Activated CD8-positive, alpha-beta T cell treated with anti-CD3 and anti-CD28 coated beads for 36 hours (primary cell): ENCODE measurements at places on chromosomes 13 and 19.

DNA sequence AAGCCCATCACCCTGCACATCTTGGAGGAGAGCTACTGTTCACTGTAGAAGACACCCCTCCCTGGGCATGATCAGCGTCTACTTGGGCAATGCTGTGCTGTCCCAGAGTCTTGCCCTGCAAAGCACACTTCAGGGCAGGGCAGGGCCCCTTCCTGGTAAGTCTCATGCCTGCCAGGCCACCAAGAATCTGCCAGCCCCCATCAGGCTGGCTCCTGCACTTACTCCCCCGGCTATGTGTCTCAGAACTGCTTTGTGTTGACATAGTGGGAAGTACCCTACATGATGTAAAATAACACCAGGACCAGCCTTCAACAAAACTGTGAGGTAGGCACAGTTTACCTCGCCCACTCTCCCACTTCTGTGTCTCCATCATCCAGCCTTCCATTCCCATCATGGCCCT lies 27.8 kb upstream of the ATP12A start:
- no peak for DNase-seq

- DNase-seq, result no peak
Observed at GRCh38 chr13:62129000-62129551, 713.4 kb upstream of the PCDH20 start.

DNA sequence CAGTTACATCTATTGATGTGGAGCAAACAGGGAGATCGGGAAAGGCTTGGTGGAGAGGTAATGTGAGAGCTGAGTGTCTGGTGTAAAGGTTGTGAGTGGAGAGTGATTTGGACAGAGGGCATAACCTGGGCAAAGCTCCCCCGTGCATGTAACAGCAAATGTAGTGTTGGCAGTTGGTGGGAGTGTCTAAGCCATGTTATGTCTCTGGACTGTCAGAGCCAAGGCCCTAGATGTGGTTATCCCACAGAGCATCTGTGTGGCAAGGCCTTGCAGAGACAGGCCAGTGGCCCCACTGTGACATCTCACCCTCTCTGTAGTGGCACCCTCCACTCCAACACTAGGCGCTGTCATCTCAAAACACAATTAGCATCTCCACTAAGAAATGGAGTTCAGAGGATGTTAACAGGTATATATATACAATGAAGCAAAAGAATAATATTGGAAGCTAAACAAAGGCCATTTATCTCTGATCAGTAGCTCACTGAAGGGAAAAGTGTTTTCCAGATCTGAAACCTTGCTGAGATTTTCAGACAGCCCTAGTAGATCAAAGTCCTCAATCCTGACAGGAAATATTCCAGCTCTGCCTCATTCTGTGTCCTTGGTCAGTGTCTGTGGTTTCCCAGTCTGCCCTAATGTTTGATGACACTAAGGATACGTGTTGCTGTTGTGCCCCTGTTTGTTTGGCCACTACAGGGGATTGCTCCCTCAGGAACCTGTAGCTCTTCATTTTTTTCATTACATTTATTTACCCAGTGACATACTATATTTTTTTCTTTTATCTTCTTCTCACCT lies 20.2 kb downstream of the POLR1D start:
- no peak for DNase-seq

GRCh38 chr19:18231775-18232174 lies 5.5 kb upstream of the PDE4C start:
- no peak for DNase-seq

- peak; percentile 91 for DNase-seq
Observed at GRCh38 chr19:53537521-53538377, at the start of gene ZNF331. Gene ZNF331 (plus strand): TSS chr19:53538145. CDS start chr19:53569377, 31,232 bp downstream.

DNA sequence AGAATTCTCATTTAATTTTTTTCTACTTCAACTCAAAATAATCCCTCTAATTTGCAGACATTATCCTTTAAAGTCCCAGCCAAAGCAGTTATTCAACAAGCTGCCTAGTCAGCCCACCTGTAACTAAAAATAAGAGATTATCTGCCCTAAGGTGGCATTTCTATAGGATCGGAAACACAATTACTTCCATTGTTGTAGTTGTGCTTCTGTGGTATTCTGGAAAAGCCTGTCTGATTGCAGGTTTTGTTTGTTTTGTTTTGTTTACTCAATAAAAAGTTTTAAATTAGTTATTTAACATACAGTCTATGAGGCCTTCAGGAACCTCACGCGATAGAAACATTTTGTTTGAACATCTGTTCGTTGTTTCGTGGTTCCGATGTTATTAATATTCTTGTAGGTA lies 101.0 kb downstream of the ZIC5 start:
- DNase-seq, result no peak

DNA sequence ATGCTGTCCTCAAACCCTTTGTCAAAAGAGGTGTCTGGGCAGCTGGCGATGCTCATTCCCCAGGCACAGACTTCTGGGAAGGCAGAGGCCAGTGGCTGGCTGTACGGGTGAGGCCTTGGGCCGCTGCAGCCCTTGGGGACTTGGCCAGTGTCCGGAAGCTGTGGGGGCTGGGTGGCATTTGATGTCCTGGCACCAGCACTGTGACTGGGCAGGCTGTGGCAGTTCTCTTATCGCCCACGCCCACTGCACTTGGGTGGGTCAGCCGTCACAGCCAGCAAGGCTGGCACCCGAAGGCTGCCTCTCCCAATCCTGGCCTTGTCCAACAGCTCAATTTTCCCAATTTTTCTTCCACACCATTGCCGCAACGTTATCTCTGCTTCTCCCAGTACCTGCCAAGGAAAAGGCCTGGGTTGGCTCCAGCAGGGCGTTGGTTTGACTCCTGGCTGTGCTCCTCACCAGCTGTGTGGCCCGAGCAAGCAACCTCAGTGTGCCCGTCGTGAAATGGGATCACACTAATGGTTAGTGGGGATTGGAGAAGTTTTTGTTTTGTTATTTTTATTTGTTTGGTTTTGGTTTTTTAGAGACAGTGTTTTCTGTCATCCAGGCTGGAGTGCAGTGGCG lies 12.7 kb upstream of the SLC44A2 start:
- no peak for DNase-seq

- no peak for DNase-seq
Observed at GRCh38 chr19:8635422-8635821, 5.0 kb downstream of the NFILZ start.

DNA sequence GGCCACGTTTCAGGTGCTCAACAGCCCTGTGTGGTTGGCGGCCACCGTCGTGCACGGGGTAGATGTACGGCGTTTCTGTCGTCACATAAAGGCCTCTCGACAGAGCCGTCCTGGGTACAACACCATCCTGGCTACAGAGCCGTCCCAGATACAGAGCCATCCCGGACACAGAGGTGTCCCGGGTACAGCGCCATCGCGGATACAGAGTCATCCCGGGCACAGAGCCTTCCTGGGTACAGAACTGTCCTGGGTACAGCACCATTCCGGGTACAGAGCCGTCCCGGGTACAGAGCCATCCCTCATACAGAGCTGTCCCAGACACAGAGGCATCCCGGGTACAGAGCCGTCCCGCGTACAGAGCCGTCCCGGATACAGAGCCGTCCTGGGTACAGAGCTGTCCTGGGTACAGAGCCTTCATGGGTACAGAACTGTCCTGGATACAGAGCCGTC lies 222.7 kb upstream of the SOX1 start:
- DNase-seq, result no peak

DNA sequence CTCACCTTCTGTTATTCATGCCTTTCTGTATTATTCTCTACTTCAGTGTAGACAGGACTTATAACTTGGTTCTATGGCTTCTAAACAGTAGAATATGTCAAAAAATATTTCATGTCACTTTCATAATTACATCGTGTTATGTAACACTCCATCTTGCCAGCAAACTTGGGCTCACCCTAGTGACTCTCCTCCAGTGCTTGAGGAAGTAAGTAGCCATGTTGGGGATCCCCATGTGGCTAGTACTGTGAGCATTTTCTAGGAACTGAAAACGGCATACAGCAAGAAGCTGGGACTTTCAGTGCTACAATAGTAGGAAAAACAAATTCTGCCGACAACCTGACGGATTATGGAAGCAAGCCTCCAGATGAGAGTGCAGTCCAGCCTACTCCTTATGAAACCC lies 495.6 kb downstream of the SLITRK6 start:
- DNase-seq, result no peak

GRCh38 chr19:14061751-14062557 lies at the start of gene PALM3:
Gene PALM3 (minus strand): TSS chr19:14062076. CDS start chr19:14061980, 96 bp downstream.
- DNase-seq, result no peak

GRCh38 chr13:110132225-110132982 lies 174.6 kb downstream of the COL4A1 start:
- DNase-seq, result no peak

DNA sequence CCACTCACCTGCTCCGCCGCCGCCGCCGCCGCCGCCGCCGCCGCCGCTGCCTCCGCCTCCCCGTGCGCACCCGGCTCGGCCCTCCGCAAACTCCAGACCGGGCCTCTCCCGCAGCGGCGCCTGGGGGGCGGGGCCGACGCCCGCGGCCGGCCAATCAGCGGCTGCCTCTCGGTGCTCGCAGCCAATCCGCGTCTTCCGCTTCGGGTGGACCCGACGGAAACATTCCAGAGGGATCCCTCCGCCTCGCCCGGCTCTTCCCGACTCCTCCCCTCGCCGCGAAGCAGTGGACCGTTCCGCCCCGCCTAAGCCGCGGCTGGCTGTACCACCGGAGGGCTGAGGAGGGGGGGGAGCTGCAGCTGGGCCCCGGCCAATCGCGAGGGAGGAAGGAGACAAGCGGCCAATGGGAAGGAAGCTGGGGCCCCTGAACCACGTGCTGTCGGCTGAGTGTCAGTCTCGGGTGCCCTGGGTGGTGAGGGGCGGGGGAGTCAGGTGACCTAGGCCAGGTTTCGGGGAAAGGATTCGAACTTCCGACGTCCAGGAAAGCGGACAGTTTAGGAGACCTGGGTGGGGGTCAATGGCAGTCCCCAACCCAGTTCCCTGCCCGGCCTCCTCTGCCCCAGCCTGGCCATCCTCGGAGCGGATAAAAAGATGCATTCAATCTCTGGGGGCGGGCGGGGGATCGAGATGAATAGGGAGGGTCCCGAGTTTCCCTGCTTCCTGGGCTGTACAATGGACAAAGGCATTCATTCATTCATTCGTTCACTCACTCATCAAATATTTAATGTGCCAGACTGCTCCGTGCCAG lies at the start of gene GIPC1:
Gene GIPC1 (minus strand): TSS at position 99 of the 805 bp plus-strand sequence. CDS start 13,151 bp downstream, outside the sequence.
- DNase-seq, result peak; percentile 80
